ENCODE measurements at places on chromosomes 3 and 15.
A peak's percentile ranks its signal among the peaks of the same experiment; 100 is the strongest.

GRCh38 chr15:64877435-64877834 lies 34.3 kb upstream of the ANKDD1A start:
- peak; percentile 44 for DNase-seq

DNA sequence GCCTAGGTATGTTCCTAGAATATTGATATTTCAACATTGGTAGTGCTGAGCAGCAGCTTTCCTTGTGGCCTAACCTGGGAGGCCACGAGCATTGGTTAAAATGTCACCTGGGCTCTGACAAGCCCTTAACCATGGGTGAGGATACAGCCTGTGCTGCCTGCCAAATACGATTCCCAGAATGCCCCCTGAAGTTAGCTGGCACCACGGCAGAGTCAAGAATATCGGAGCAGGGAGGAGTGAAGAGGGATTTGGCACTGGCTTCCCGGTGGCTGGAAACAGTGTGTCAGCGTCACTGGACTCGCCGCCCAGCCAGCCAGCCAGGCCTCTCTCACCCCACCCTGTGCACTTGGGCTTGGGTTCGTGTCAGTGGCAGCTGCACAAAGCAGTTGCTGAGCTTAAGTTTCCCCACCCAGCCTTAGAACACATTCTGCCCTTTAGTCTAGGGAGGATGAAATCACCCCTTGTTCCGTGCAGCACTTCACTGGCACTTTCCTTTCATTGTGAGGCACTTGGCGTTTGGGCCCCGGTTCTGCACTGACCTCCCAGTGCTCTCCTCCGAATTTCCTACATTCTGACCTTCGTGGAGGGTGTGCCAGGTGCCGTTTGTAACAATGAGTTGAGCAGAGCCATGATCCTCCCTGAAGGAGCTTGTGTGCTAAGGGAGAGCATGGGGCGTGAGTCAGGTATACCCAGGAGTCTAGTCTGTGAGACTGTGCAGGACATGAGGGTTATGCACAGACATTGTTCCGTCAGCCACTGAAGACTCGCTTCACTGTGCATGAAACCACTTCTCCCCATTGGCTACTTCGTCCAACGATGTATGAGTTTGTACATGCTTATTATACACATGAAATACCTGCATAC lies 152.8 kb upstream of the BHLHE40 start:
- peak; percentile 9 for DNase-seq

DNA sequence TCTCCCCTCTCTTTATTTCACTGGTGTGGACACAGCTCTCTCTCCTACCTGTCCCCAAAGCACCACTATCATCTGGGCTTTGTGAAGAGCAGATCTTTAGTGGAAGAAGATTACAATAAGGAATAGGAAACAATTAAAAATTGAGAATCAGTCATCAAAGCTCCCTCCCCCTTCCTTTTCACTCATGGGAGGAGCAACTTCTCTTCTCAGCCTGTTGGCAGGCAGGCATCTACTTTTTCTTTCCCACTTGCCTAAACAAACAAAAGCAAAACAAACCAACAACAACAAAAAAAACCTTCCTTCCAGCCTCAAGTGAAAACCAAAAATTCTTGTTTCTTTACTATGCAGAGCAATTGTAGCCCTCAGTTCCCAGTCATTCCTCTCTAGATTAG lies 125.5 kb upstream of the BHLHE40 start:
- DNase-seq = no peak

DNA sequence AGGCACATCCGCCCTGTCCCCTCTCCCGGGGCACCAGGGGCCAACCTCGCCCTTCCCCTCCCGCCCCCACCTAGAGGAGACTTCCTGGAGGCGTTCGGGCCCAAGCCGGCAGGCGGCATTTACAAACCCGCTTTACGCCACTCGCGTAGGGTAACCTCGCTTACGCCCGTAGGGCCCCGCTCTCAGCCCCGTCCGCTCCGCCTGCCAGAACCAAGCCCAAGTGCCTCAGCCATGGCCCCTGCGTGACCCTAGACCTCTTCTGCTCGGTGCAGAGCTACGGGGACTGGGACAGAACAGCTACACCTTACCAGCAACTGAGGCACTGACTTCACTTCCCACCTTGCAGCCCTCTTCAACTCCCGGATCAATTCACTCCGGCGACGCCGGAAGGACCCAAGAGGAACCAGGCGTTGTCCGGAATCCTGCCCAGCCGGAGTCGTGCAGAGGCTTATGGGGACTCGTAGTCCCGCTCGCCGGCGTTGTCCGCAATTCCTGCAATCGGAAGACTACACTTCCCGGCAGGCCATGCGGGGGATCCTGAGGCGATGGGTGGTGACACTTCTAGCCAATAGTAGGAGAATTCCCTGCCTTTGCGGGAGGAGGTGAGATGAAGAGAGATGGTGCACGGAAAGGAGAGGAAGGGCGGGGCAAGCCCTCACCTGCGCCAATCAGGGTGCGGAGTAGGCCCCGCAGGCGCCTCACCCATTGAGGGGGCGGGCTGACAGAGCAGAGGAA lies at the start of gene PDCD10:
Gene PDCD10, minus strand, starts transcription at position 395 of the 735 bp plus-strand sequence. CDS start 14,735 bp downstream, outside the sequence.
- peak; percentile 99 for DNase-seq

GRCh38 chr3:6079011-6079410 lies 781.9 kb upstream of the GRM7 start:
- DNase-seq = no peak

DNA sequence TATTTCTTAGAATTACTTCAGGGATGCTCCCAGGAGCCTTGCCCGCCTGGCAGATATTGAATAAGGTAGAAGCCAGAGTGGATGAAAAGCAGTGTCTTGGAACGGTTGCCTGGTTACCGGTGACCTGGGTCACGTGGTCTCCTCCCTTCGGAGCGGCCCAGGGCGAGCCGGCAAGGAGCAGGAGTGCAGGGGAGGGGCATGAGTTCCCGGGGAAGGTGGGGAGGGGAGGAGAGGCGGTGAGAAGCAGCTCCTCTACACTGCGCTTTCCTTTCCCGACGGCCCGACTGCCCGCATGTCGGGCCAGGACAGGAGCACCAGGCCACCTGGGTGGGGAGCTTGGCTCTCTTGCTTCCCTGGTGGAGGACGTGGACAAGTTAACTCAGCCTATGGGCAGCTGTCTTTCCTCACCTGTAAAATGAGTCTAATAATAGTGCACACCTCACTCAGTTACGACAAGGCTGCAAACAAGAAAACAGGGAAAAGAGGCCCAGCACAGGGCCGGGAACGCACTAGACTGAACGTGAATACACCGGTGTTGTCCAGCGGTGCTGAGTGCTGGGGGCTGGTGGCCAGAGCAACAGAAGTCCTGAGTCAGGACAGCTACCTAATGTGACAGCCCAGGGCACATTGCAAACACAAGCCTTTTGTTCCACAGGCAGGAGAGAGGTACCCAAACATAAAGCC lies 198.3 kb downstream of the ADAMTS9 start:
- DNase-seq = no peak

DNA sequence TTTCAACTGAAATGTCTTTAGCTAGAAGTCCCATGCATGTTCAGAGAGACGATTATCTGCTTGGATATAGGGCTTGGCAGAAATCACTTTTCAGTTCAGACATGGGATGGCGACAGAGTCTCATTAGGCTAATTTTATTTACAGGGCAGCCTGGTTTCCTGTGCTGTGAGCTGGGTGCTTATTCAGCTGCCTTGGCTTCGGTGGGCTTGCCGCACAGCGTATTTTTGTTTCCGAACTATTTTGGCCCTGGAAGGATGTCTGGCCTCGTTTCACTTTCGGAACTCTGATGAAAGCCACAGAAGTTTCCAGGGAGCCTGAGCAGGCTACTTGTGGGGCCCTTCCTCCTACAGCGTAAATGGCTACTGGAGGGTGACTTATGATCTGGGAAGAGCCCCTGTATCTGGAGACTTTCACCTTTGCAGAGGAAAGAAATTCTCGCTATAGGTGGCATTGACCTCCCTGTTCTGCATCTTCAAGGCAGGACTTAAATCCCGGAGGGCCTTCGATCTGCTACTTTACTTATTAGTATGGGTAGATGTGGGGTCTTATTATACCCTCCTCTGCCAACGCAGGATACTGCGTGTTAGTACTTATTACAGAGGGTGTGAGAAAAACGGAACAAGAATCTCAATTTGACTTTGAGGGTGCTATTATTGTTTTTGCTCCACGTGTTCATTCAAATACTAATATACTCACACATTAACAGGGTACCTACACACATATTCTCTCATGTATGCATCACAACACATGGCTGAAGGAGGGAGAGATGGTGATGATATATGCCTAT lies 364.0 kb upstream of the RBMS3 start:
- DNase-seq = peak; percentile 38

DNA sequence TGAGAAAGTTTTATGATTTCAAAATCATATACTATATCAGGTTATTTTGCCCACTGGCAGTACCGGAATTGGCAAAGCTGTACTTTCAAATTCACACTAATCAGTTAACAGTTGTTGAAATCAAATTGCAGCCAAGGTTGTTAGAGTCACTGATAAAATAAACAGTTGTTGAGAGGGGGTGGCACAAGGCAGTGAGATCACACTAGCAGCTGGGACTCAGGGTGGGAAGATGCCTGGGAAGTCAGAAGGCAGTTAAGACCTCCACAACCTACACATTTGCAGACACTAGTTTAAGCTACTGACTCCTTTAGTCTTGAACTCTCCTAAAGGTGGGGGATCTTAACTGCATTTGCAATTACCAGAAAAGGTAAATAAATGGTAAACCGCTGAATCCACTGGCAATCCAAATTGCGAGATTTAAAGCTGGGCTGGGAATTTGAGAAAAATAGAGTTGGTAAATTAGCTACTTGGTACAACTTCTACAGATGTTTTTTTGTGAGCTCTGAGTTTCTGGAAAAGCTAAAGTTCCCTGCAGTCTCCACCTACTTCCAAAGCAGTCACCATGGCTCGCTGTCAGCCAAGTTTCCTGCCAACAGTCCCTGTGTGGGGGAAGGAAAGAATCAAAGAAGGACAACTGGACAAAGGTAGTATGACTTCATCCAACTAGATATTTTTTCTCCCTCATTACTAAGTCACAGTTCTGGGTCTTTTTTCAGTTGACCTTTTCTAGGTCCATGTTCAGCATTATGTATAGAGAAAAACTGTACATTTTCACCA lies 105.7 kb downstream of the ZNF385D start:
- DNase-seq = peak; percentile 4

- no peak for DNase-seq
Observed at GRCh38 chr3:32778389-32778788, 39.4 kb upstream of the TRIM71 start.

DNA sequence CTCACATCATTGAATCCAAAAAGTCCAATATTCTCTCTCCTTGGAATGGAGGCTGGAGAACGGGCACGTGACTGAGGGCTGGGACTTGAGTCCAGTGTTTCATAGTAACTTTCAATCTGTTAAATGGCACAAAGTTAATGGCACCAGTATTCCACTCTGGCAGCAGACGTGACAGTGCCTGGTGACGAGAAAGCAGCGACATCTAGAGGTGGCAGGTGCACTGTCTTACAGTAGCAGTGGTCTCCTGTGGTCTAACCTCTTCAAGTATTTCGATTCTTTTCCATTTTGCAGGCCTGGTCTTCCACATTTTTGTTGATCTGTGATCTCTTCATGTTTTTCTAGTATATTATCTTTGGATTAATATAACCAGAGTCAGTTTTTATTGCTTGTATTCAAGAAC lies 107.1 kb downstream of the OXSM start:
- DNase-seq = no peak

DNA sequence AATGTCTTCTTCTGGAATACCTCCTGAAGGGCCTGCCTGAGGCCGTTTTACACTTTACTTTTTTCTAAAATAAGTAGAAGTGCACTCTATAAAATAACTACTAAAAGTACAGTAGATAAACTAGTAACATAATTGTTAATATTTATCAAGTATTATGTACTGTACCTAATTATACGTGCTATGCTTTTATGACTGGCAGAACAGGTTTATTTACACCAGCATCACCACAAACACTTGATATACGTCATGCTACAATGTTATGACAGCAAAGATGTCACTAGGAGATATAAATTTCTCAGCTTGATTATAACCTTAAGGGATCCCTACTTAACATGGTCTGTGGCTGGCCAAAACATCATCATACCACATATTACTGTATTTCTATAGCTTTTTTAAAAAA lies 29.4 kb downstream of the DLG1 start:
- no peak for DNase-seq

GRCh38 chr3:130576375-130577266 lies 59.6 kb downstream of the COL6A6 start:
- DNase-seq = no peak

DNA sequence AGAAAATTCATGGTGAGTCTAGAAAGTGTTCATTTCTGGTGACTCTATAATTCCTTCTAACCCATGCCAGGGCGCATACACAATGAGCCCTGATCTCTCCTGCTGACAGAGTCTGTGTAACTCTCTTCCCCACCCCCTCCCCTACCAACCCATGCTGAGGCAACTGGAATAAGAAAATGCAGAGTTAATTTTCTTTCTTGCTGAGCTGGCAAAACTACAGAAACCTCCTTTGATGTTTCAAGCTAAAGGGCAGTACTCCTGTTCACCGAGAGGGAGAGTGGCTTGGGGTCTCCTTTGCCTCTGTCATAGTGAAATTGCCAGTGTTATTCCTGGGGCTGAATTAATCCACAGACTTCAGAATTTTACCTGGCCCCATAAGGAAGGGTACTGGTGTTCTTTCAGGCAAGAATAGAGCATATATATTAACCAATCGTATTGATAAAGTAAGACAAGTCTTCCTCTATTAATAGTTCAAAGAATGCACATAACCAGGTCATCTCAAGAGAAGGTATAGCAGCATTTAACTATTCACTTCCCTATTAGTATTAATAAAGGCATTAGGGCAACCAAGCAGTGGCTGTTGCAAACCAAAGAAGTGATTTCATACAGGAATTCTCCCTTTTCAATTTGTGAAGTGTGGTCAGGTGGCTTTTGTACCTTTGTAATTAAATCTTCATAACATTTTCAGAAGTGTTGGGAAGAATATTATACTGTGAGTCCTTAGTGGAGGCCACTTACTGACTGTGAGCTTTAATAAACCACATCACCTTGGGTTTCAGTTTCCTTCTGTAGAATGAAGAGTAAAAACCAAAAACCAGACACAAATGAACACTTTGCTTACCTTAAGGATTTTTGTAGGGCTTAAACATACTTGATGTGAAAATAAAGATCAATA lies 4.1 kb downstream of the GAP43 start:
- DNase-seq = no peak

- no peak for DNase-seq
Observed at GRCh38 chr3:106860182-106860581, 517.1 kb upstream of the CCDC54 start.

- DNase-seq = no peak
Observed at GRCh38 chr3:49769286-49769915, 16.9 kb downstream of the IP6K1 start.

DNA sequence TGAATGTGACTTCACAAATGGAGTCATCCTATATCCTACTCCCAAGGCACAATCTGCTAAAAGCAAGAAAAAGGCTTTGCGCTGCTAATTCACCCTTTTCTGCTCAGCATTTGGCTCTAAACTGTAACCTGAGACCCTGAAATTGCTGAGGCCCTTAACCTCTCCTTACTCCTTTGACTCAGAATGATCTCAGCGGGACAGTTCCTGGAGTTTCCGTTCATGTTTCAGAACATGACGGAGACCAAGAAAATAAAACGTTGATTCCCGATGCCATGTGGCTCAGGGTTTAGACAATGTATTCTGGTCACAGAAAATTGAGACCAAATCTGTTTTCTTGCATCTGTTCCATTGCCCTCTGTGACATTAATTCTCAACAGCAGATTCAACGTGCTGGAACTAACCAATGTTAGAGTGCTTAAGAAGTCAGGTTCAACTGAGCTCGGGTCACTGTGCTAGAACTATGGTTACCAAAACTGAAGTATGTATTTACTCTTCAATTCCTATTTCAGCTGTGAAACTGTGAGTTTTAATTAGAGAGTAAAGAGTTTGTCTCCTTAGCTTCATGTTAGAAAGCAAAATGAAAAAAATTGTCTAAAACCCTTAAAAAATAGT lies 45.4 kb upstream of the TMC3 start:
- no peak for DNase-seq

All from hypothalamus (tissue), 51 donors.